ENCODE measurements at places on chromosomes 6 and 20.
A peak's percentile ranks its signal among the peaks of the same experiment; 100 is the strongest.

DNA sequence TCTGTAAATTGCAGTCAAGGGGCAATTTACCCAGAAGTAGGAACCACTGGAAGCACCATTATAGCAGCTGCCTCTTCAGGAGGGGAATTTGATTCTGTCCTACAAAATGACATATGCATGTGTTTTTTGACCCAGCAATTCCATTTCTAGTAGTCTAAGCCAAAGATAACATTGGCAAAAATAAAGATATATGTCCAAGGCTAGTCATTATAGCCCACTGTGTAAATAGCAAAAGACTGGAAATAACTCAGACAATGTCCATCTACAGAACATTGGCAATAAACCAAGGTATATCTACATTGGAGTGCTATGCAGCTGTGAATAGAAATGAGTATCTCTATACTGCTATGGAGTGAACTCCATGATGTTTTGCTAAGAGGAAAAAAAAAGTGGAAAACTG, 12.5 kb upstream of the PANK2 start:
- no peak for DNase-seq

GRCh38 chr6:127980996-127981395, 80.1 kb upstream of the THEMIS start:
- no peak for DNase-seq

DNA sequence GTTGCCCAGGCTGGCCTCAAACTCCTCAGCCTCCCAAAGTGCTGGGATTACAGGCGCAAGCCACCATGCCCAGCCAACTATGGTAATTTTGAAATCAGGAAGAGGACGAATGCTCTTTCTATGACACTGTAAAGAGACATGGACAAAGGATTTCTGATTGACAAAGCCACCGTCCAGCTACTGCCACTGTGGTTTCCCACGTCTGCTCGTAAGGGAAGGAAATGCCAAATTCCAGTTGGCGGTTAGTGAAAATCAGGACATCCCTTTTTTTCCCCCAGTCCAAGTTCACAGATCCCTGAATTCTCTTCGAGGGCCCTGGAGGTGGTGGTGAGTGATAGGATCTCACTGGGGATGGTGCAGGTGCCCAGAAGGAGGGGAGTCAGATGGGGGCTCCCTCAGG, 31.2 kb downstream of the SNAI1 start:
- DNase-seq: no peak

GRCh38 chr6:71321314-71321713, 32.7 kb downstream of the OGFRL1 start:
- DNase-seq: no peak

DNA sequence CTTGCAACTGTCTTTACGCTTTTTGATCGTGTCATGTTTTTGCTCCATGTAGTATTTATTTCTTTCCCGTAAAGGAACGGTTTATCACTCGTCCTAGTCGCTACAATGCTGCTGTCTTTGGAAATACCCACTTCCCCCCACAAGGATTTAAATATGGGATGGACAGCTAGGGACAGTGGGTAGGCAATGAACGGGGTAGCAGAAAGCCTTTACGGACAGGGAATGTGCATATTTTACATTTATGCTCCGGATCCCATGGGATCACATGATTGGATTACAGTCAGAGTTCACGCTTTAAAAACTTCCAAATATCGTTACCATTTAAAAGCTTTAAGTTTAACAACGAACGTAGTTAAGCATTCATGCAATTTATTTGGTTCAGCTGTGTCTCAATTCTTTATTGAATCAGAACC, 1.2 kb downstream of the HIVEP1 start:
- DNase-seq: no peak

- no peak for DNase-seq
Measured at GRCh38 chr6:82954937-82955577, 110.6 kb downstream of the UBE3D start.

- no peak for DNase-seq
Measured at GRCh38 chr20:7930343-7930742, 9.9 kb downstream of the HAO1 start.

GRCh38 chr20:38109591-38110524, 55.2 kb downstream of the TGM2 start:
- no peak for DNase-seq

DNA sequence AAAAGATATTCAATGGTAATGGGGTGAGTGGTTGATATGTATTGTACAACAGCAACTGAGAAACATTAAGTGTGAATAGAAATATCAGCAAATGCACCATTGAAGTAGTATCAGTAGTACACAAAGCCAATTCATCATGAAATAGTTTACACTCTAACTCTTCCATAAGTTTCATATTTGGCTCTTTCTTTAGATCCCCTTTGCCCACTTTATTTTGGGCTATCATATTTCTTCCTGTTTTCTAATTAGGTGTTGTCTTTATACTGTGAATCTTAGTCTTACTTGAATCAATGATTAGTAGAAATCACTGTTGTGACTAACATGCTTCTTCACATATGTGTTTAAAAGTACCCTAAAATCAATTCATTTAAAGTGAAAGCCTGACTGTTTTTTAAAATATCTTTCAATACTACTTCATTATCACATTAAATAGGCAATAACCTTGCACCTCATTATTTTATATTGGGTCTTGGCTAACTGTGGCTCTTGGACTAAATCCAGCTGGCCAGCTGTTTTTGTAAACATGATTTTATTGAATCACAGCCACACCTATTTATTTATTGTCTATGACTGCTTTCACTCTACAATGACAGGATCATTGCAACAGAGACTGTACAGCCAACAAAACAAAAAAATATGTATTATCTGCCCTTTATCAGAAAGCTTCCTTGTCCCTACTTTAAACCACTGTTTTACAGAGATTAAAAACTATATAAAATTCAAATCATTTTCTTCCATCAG, 38.9 kb downstream of the EYS start:
- no peak for DNase-seq

GRCh38 chr6:155473741-155474140, 18.1 kb upstream of the NOX3 start:
- DNase-seq: no peak

DNA sequence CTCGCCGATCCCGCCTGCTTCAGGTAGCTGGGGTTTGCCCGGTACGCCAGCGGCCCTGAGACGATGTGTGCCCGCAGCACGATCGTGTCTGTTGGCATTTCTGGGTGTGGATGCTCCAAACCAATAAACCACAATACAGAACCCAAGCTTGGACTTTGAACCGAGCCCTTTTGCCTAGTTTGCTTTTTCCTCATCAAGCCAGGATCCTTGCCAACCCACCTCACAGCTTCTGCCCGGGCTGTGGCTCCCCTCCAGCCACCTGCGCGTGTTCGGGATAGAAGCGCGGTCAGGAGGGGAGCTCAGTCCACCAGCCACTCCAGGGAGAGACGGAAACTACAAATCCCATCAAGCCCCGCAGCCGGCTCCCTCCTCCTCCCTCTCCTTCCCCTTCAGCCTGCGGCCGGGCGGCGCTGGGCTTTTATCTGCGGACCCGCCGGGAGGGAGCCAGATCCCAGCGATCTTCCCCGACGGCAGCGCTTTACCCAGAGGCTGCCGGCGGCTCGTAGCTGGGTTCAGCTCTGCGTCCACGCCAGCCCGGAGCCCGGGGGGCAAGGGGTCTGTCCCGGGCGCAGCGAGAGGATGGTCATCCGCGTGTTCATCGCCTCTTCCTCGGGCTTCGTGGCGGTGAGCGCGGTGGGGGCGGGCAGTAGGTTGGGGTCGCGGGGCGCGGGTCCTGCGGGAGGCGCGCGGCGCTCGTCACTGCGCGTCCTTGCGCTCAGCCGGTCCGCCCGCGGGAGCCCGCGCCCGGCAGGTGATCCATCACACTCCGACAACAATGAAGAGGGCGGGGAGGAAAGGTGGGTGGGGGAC, at the start of gene SH3BGRL2:
Gene SH3BGRL2 (plus strand): TSS at position 447 of the 810 bp plus-strand sequence. CDS start 133 bp downstream, at position 580.
- DNase-seq: peak; percentile 97

DNA sequence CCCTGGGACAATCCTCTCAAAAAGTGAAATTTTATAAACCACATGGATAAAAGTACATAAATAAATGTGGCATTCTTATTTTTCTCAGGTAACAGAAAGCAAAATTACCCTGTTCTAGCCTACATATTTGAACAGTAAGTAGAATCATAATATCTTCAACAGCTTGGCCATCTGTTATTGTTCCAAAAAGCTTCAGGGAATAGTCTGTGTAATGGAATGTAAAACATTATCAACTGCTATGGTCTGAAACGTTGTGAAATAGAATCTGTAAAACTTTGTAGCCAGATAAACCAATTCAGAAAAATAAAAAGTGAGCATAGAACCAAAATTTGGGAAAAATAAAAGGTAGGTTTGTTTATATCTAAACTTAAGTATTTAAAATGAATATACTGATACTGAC, 114.7 kb downstream of the THEMIS start:
- no peak for DNase-seq

DNA sequence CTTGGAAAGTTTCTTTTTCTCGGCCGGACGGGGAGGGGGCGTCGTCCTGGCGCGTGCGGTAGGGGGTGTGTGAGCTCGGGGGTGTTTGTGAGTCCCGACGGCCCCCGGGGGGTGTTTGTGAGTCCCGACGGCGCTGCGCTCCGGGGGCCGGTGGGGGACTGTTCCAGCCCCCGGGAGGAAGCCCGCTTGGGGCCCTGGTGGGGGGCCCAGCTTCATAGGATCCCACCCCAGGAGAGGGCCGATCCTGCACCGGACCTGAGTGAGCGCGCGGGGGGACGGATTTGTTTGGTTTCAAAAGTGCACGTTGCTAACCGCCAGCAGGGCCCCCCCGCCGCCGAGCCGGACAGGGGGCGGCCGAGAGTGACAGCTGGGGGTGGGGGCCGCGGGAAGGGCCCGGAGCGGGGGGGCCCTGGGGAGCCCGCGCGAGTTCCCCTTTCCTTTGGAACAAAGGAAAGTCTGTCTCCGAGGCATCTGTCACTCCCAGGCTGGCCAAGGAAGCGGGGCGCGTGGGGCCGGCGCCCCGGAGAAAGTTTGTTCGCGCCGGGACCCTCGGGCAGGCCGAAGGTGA, 485 bp downstream of the TGIF2 start:
- peak; percentile 55 for DNase-seq

- no peak for DNase-seq
Measured at GRCh38 chr6:142440600-142441293, 138.9 kb downstream of the ADGRG6 start.

DNA sequence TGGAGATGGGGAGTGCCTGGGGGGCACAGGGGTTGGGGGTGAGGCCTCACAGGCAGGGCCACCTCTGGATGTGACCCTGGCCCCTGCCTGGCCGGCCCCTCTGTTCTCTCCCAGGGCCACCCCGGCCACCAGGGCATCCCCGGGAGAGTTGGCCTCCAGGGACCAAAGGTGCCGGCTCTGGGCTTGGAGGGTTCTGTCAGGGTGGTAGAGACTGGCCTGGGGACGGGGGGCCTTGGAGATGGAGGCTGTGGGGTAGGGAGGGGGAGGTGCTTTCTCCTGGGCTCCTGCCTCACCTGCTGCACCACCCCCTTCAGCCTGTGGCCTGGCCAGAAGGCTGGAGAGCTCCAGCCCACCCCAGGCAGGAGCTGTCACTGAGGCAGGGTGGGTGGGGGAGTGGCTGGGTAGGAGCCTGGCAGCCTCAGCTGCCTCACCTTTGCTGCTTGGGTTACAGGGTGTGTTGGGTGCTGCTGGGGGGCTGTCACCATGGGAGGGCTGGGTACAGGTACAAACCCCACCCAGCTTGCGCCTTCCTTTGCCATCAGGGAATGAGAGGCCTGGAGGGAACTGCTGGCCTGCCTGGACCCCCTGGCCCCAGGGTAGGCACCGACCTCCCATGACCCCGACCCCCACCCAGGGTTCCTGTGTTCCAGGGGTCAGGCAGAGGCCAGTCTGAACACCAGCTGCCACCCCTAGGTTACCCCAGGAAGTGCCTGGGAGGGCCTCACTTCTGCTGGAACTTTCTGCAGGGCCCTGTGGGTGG, 32.7 kb downstream of the COL20A1 start:
- no peak for DNase-seq

DNA sequence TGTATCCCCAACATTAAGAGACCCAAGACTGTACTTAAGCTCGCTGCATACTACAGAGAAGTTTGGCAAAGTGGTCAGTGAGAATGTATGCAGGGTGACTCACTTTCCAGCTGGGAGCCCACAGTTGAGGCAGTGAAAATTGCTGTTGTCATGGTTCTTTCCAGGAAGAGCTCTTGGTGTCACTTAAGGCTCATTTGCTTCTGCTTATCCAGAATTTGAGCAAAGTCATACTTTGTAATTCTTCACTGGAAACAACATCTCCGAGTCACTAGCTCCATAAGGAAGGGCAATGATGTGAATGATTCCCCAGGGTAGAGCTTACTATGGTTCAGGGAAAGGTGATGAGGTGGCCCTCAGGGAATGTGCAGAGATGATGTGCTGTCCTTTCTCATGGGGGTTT, 65.4 kb upstream of the FBXL4 start:
- DNase-seq: no peak

GRCh38 chr6:132669690-132670291, 10.8 kb upstream of the TAAR1 start:
- DNase-seq: peak; percentile 29

GRCh38 chr6:107185391-107185970, 70.2 kb upstream of the BEND3 start:
- DNase-seq: peak; percentile 23

DNA sequence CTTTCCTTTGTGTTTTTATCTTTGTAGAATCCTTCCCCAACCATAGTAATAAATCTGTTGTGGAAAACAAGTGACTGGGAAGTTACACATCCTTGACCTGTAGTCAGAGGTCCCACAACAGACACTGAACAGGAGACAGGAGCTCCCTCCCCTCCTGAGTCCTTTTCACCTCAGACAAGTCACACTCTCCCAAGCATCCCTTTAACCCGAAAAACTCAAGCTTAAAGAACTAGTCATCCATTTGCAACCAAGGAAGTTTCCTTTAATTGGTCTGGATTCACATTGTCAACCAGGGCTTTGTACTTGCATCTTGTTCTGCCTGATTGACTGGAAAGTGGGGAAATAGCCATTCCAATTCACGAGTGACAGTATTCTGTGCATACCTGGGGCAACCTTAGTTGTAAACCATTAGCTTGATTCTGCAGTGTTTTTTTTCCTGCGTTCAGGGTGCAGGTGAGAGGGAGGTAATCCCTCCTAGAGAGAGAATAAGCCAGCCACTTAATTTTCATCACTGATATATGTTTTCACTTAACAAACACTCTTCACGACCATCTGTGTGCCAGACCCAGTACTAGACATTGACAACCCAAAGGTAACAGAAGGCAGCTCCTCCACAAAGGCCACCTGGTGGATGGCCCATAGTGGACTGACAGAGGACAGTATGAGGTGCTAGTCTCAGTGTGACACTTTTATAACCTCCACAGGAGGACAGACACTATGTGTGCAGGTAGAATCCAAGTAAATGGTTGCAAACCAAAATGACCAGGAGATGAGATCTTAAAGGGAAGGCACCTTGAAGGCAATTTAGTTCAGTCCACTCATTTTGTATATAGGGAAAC, 112.4 kb downstream of the SLX4IP start:
- DNase-seq: no peak

DNA sequence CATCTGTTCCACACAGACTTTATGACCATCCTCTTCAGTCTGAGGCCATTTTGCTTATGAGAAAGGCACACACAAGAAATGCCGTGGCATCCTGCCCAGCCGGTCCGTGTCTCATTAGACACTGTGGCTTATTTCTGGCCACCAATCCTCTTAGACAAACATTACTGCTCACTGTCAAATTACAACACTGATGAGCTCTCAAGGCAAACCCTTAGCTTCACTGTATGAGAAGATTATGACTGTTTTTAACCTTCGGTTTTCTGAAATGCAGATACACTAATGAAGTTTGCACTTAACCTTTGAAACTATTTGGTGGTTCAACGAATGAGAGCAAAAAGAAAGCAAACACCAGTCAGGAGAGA, 50.5 kb upstream of the DST start:
- no peak for DNase-seq

- no peak for DNase-seq
Measured at GRCh38 chr6:158080849-158081656, 87.0 kb downstream of the SERAC1 start.
